Tibial artery (tissue), 4 donors: ENCODE measurements at places on chromosomes 3 and 15.
A peak's percentile ranks its signal among the peaks of the same experiment; 100 is the strongest.

GRCh38 chr3:125594125-125594524, 1.2 kb downstream of the OSBPL11 start:
- DNase-seq = no peak

DNA sequence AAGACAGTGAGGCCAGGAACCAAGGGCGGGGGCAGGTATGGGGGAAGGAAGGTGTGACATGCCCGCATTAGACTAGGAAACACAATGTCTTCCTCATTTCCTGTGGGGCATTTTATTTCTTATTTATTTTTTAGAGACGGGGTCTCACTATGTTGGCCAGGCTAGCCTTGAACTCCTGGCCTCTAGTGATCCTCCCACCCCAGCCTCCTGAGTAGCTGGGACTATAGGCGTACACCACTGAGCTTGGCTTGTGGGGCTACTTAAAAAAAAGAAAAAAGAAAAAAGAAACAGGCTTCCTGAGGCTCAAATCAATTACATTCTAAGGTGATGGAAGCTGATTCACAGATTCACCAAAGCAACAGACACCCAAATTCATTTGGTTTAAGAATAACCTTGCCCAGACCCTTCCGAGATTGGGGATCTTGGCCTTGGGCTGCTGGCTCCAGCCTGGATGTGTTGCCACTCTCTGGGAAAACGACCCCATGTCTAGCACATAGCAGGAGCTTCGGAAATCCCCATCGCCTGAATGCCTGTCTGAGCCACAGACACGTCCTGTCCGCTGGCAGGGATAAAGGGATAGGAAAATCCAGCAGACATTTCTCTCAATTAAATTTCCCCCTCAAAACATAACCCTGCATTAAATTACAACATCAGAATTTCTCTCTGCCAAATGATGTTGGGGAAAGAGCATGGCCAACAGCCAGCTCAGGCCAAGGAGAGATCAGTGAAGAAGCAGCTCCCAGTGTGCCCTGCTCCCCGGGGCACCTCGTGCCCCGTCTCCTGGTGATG, 13.0 kb downstream of the CPN2 start:
- DNase-seq = no peak

DNA sequence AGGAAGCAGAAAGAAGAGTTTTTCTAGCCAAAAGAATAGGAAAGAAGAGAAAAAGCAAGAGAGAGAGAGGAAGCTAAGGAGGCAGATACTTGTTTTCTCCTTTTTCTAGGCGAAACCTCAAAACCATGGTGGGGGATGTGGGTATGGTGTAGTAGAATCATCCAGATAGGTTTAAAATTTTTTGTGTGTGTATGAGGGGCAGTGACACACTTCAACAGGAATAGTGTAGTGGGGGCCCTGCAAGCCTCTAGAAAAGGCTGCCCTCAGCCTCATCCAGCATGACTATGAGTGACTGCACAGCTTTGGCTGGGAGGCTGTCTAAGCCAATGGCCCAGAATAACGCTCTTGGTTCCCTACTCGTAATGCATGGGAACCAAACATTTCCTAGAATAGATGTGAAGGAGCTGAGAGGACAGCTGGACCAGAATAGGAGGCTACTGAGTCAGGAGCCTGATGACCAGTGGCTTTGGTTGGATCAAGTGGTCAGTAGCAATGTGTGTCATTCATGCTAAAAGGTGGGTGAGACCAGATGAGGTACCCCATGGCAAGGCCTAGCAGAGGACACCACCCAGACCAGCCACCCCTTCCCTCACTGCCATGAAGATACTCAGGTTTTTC, 24.4 kb downstream of the MOBP start:
- DNase-seq = no peak

- DNase-seq = no peak
Observed at GRCh38 chr3:10744098-10744465, 71.9 kb upstream of the SLC6A11 start.

GRCh38 chr3:20064796-20065564, 24.7 kb downstream of the KAT2B start:
- DNase-seq = no peak

GRCh38 chr3:23740517-23740965, 65.2 kb upstream of the UBE2E1 start:
- DNase-seq = peak; percentile 36

GRCh38 chr15:78002996-78003395, 74.5 kb downstream of the TBC1D2B start:
- DNase-seq = no peak

GRCh38 chr3:98553021-98553563, 21.3 kb downstream of the GPR15 start:
- DNase-seq = no peak

GRCh38 chr15:67937153-67937761, 97.4 kb upstream of the RNU6-1 start:
- DNase-seq = no peak

- peak; percentile 80 for DNase-seq
Observed at GRCh38 chr3:8607234-8608040, 37.2 kb downstream of the SSUH2 start.

DNA sequence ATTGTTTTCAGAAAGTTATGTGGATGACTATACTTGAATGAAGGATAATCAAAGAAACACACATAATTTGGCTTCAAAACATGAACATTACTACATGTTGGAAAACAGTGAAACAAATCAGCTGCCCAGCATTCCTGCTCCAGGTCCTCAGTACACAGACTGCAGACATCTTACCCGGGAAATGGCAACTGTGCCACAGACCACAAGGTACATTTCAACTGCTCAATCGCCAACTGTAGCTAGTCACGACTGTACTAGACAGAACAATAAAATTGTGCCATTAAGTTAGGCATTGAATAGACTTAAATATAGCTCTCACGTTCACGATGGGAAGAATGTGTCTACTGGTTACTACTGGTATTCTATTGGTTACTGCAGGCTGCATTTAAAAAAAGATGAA, 5.0 kb downstream of the NAA50 start:
- DNase-seq = no peak

- no peak for DNase-seq
Observed at GRCh38 chr3:122946185-122946584, 81.4 kb downstream of the SEMA5B start.

DNA sequence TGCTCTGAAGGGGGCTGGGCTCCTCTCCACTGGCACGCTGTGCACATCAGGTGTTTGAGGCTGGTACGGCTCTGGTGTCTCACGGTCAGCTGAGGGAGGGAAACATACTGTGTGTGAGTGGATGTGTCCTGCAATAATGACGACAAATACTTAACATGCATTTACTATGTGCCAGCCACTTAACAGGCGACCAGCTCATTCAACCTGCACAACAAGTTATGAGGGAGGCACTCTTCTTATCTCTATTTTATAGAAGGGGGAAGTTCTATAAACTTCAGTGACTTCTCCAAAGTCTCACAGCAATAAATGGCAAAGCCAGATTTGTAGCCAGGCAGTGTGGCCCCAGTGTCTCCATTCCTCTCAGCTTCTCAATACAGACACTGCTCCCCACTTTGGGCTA, 83.1 kb upstream of the LINGO1 start:
- DNase-seq = no peak

- no peak for DNase-seq
Observed at GRCh38 chr15:49135911-49136310, 19.5 kb downstream of the COPS2 start.
